8988T (cell line): ENCODE measurements at places on chromosomes 1 and 21.

GRCh38 chr1:71920556-71920955 lies 361.8 kb downstream of the NEGR1 start:
- no peak for DNase-seq

- no peak for DNase-seq
Observed at GRCh38 chr1:21621761-21622436, 47.3 kb downstream of the RAP1GAP start.

DNA sequence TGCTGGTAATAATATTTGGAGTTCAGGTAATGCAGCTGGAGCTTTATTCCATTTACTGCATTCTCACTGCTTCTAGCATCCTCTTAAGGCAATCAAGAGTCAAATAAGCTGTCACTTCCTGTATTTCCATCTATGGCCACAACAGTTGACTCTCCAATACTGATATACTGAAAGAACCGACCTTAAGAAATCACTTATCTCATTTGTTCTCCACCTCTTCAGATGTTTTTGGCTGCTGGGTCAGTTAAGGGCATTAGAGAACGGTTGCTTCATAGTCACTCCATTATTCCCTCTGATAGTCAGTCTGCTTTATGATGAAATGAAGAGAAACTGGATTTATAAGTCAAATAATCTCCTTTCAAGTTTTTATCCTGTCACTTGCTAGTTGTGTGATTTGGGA lies 14.2 kb upstream of the RGS4 start:
- no peak for DNase-seq

- no peak for DNase-seq
Observed at GRCh38 chr1:110717179-110717578, 42.4 kb upstream of the KCNA3 start.

DNA sequence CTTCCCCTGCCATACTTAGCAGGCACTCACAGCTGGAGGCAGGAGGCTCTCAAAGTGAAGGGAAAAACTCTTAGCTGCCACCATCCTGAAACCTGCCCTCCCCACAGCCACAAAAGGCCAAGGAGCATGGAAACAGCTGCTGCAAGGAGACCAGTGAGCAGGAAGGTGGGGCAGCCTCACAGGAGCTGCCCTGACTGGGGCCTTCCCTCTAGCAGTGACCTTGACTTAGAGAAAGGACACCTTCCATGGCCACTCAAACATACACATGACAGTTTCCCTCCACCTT lies 126.3 kb downstream of the HIVEP3 start:
- DNase-seq, result no peak

- DNase-seq, result no peak
Observed at GRCh38 chr1:66464351-66464750, 69.6 kb upstream of the SGIP1 start.

GRCh38 chr1:32868085-32868484 lies 2.6 kb downstream of the FNDC5 start:
- DNase-seq, result no peak

GRCh38 chr1:229924639-229925038 lies 142.4 kb upstream of the GALNT2 start:
- DNase-seq, result no peak

GRCh38 chr1:18890706-18891425 lies 11.5 kb downstream of the ALDH4A1 start:
- DNase-seq, result no peak

- DNase-seq, result no peak
Observed at GRCh38 chr1:13701271-13701640, 1.3 kb downstream of the PRDM2 start.

DNA sequence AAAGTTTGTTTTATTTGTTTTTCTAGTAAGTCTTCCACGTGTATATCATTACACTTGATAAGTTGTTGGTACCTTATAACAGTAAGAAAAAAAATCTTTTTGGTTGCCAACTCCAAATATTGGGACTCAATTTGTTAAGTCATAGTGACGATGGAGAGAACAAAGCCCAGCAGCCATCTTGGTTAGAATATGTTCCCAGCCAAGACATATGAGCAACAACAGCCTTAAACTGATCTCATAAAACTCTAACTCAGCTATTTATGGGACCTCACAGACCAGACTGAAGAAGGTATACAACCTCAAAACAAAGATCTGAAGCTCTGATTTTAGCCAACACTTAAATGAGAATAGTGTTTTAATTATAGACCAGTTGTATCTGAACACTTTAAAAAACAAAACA lies 281.3 kb downstream of the VAV3 start:
- DNase-seq, result no peak

DNA sequence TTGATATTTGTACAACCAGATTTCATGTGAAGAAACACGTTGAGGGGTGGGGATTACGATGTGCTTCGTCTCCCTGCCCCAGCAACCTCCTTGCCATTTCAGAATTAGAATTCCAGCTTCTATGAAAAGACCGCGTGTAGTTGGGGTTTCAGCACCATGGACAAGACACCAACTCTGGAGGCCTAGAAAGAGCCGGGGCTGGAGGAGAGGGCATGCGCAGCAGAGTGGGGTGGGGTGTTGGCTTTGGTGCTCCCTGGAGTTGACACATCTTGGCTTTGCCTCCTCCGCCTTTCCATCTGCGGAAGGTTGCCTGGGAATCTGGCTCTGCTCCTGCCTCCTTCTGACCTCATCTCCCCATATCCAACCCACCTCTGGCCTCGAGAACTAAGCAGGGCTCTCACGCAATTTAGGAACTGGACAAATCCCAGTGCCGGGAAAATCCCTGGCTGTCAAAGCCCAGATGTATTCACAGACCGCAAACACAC lies 11.8 kb downstream of the HTR6 start:
- DNase-seq, result no peak

GRCh38 chr1:17909634-17910033 lies 154.5 kb downstream of the ACTL8 start:
- no peak for DNase-seq

DNA sequence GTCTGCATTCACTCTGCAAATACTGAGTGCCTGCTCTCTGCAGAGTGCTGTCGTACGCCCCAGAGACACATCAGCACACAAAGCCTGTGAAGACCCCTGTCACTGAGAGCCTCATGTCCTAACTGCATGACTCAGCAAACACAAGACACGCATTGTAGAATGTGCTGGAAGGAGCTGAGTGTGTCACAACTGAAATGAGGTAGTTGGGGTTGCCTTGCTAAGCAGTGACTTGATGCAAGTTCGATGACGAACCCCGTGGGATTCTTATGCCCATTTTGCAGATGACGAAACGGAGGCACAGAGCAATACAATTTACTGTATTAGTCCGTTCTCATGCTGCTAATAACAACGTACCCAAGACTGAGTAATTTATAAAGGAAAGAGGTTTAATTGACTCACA lies 65.1 kb downstream of the RIPK4 start:
- no peak for DNase-seq

DNA sequence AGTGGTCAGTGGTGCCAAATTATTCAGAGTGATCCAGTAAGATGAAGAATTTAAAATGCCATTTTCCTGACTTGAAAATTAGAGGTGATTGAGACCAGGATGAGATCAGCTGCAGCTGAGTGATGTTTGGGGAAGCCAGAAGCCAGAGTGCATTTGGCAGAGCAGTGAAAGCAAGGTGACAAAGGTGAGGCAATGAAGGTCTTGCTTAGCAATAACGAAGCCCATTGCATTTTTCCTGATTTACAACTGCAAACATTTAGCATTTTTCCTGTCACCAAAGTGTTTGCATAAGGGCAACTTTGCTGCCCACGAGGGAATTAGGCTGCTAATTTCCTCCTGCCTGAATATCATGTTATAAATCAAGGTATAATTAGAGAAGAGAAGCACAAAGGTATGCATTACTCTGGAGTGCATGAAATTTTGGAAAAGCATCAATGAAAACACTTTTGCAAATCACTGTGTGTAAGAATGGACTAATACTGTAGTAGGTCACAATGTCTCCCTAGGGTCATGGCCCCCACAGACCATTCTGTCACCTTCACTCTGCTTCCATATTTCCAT lies 188.2 kb upstream of the LYPLAL1 start:
- DNase-seq, result no peak

DNA sequence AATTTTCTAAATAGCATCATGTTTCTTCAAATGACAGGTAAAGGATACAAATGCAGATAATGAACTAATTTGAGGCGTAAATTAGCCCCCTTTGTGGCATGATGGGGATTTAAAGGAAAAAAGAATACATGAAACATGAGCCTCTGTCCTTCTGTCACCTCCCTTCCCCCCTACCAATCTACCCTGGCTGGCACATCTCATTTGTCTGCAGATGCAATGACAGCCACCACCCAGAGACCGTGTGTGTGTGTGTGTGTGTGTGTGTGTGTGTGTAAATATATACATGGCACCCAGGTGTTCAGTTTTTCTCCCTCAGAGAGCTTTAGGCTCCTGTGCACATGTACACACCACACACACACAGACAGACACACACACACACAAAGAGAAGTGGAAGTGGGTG lies 451.1 kb downstream of the RWDD3 start:
- no peak for DNase-seq

- DNase-seq, result no peak
Observed at GRCh38 chr1:220153147-220153546, 59.2 kb downstream of the IARS2 start.

DNA sequence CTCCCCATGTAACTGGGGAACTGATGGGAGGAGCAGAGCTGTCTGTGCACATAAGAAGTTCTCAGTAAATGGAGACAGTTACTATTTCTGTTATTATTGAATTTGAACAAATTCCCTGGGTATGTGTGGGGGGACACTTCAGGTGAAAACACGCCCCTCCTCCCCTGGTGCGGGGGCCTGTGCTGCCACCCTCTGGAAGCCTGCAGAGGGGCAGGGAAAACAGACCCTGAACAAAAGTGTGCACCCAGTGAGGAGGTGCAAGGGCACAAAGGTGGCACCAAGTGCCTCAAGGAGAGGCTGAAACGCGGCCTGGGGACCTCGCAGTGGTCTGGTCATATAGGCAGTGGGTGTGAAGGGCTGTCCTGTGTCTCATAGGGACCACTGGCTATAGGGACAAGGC lies 18.2 kb upstream of the NADK start:
- DNase-seq, result no peak

DNA sequence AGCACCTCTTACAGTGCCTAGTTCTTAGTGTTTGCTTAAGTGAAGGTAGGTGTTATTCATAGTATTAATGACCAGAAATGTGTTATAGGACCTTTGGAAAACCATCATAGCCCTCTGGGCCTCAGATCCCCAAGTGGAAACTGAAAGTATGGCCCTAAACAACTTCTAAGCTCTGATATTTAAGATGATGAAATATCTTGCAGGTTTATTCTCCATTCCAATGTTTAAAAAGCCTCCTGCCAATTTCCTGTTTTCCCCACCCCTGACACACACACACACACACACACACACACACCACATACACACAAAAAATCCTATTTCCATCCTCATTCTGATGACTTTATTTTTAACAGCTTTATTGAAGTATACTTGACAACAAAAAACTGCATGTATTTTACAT lies 108.2 kb downstream of the DIRAS3 start:
- no peak for DNase-seq

- DNase-seq, result no peak
Observed at GRCh38 chr1:85611425-85611824, 30.9 kb downstream of the CCN1 start.

- no peak for DNase-seq
Observed at GRCh38 chr1:111598544-111598943, 21.0 kb upstream of the RAP1A start.

DNA sequence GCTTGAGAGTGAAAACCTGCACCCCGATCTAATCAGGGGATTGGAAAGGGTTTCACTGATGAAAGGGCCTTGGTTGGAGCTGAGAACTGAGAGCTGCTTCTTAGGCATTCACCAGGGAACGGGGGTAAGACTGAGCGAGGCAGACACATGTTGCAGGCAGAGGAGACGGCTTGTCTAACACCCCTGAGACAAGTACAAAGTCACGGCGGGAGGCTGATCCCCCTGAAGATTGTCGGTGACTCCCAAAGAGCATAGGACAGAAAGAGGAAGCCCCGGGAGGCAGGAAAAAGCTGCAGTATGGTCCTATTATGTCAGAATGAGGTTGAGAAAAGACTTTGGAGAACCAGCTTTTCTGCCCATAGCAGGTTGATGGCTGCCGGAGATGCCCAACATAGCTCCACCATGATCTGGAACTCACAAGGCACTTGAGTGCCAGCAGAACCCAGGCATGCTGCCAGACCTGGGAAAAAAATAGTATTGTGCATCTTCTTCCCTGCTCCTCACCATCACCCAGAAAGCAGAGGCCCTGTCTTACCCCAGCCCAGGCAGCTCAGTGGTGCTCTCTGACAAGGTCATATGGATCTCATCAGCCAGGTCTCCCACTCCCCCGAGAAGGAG lies 463.9 kb upstream of the PROX1 start:
- no peak for DNase-seq

- no peak for DNase-seq
Observed at GRCh38 chr1:110056776-110057175, 13.7 kb downstream of the ALX3 start.

- DNase-seq, result no peak
Observed at GRCh38 chr1:222777463-222777862, 37.4 kb upstream of the DISP1 start.

- no peak for DNase-seq
Observed at GRCh38 chr1:234598974-234599616, 10.9 kb downstream of the IRF2BP2 start.

- DNase-seq, result no peak
Observed at GRCh38 chr1:46724991-46725735, 6.2 kb upstream of the EFCAB14 start.

- DNase-seq, result no peak
Observed at GRCh38 chr1:92599184-92599583, 112.5 kb upstream of the GFI1 start.
